Stomach (tissue), 19 donors: ENCODE measurements at places on chromosomes 7 and 10.
A peak's percentile ranks its signal among the peaks of the same experiment; 100 is the strongest.

DNA sequence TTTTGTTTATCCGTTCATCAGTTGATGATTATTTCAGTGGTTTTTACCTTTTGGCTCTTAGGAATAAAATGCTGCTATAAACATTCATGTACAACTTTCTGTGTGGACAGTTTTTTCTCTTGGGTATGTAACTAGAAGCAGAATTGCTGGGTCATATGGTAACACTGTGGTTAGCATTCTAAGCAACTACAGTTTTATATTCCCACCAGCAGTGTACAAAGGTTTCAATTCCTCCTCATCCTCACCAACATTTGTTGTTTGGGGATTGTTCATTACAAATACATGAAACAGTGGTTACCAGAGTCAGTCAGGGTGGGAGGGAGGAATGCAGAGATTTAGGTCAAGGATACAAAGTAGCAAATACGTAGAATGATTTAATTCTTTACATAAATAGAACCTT lies 97.0 kb downstream of the NPSR1 start:
- no peaks in the 10 kb centered on the region for H3K27me3 ChIP-seq
- H3K4me3 ChIP-seq: no peak overlapping the region
- no peak overlapping the region for H3K27ac ChIP-seq
- H3K36me3 ChIP-seq: no peaks in the 10 kb centered on the region
- no peaks in the 10 kb centered on the region for H3K4me1 ChIP-seq
- DNase-seq: no peak

DNA sequence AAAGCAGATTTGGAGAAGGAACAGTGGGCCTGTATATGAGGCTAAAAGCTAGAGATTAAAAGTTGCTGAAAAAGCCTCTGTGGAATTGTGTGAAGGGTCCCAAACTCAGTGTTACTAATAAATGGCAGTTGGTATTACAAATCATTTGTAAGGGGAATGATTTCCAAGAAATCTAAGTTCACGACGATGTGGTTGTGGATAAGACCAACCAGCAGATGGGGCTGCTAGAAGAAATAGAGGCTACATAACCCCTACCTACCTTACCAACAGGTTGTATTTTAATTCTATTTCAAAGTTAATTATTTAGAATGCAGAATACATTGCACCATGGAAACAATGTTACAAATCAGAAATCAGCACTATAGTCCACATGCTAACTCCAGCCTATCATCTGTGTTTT lies 377.1 kb downstream of the HPSE2 start:
- no peak for DNase-seq
- H3K4me1 ChIP-seq: no peaks in the 10 kb centered on the region
- H3K36me3 ChIP-seq: no peaks in the 10 kb centered on the region
- no peaks in the 10 kb centered on the region for H3K27me3 ChIP-seq
- H3K27ac ChIP-seq: no peak overlapping the region

GRCh38 chr10:122464586-122464985 lies 3.2 kb downstream of the HTRA1 start:
- peaks cover 22% of the 10 kb centered on the region for H3K4me1 ChIP-seq
- no peak for DNase-seq
- no peaks in the 10 kb centered on the region for H3K36me3 ChIP-seq
- no peak overlapping the region for H3K4me3 ChIP-seq

GRCh38 chr10:55163388-55163979 lies 362.5 kb upstream of the PCDH15 start:
- H3K4me3 ChIP-seq: no peak overlapping the region
- no peaks in the 10 kb centered on the region for H3K27me3 ChIP-seq
- no peak for DNase-seq
- H3K4me1 ChIP-seq: no peaks in the 10 kb centered on the region
- H3K27ac ChIP-seq: no peak overlapping the region

- peak; percentile 15 for DNase-seq
- no peak overlapping the region for H3K4me3 ChIP-seq
- H3K27ac ChIP-seq: no peak overlapping the region
- H3K27me3 ChIP-seq: no peaks in the 10 kb centered on the region
These were observed 71.2 kb downstream of the LRRTM3 start for GRCh38 chr10:66996996-66997395.

- no peak overlapping the region for H3K4me3 ChIP-seq
- no peaks in the 10 kb centered on the region for H3K27me3 ChIP-seq
- no peaks in the 10 kb centered on the region for H3K36me3 ChIP-seq
These were observed 70.8 kb downstream of the CREB5 start for GRCh38 chr7:28483112-28483511.
